ENCODE measurements at places on chromosomes 5 and 9.

GRCh38 chr5:154509784-154510555 lies 31.9 kb upstream of the HAND1 start:
- DNase-seq, result no peak
- no peaks in the 10 kb centered on the region for H3K4me1 ChIP-seq
- no peak overlapping the region for H3K4me3 ChIP-seq
- no peak overlapping the region for H3K27ac ChIP-seq
- H3K36me3 ChIP-seq, result no peaks in the 10 kb centered on the region

DNA sequence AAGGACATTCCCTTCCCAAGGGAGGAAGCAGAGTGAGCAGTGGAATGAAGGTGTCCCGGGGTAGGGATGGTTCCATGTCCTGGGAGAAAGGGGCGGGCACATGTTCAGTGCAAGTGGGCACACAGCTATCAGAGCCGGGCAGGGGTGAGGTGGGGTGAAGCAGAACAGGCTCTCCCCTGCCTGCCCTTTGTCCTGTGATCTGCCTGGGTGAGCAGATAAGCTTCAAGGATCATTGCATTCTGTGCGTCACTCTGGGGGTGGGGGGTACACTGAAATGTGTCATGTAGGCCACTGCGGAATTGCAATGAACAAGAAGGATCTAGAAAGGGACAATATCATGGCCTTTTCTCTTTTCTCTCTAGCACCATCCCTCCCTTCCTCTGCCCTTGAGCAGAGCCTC lies 61.7 kb upstream of the SHB start:
- DNase-seq, result no peak
- no peaks in the 10 kb centered on the region for H3K27me3 ChIP-seq
- no peak overlapping the region for H3K27ac ChIP-seq
- H3K4me3 ChIP-seq, result no peak overlapping the region
- no peaks in the 10 kb centered on the region for H3K36me3 ChIP-seq
- H3K4me1 ChIP-seq, result no peaks in the 10 kb centered on the region

DNA sequence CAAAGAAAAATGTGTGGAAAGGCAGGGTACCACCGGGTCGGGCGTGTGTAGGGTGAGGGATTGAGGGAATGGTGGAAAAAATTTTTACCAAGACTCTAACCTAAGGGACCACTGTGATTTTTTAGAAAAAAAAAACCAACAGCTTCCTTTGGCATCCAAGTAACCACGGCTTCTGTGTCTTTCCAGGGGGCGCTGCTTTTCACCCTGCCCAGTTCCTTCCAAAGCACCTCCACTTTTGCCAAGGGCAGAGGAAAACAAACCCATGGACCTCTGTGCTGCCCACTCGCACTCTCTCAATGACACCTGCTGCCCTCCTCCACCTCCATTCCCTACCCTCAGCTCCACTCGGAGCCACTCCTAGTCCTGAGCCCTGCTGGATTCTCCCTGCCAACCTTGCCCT lies 381.0 kb downstream of the ENC1 start:
- H3K4me1 ChIP-seq, result peaks cover 22% of the 10 kb centered on the region
- no peak overlapping the region for H3K4me3 ChIP-seq
- no peak overlapping the region for H3K27ac ChIP-seq
- no peaks in the 10 kb centered on the region for H3K36me3 ChIP-seq
- no peak for DNase-seq

GRCh38 chr5:89968958-89969381 lies 440.6 kb downstream of the CETN3 start:
- H3K36me3 ChIP-seq, result no peaks in the 10 kb centered on the region
- H3K27ac ChIP-seq, result peak overlapping the region; percentile 27
- no peaks in the 10 kb centered on the region for H3K4me1 ChIP-seq
- no peak overlapping the region for H3K4me3 ChIP-seq
- H3K27me3 ChIP-seq, result no peaks in the 10 kb centered on the region

DNA sequence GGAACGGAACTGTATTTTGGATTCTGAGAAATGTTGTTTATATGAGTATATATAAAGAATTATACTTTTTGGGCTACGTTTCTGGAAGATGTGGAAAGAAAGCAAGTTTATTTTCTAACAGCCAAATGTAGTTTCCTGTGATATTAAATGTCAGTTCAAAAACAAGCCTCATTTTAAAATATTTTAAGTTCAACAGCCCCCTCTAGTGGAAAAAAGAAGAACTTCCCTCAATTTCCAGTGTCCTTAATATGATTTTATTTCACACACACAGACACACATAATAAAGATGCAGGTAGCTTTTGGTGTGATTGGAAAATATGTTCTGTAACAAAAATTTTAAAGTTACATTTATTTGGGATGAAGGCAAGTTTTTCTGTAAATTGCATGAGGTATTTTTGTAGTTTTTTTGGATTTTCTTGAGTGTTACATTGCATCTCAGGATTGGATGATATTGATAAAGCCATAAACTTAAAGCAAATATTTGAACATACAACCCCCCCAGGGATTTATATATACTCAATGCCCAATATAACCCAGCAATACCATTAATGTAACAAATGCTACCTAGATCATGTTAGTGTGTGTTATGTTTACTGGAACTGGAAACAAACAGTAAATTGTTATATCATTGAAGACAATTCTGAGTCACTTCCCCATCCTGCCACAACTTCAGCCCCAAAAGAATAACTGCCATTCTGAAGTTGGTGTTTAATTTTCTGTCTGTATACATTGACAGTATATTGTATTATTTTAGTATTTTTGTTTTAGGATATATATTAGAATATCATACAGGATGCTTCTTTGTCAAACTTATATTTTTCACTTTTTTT lies 54.0 kb downstream of the CCDC171 start:
- no peak overlapping the region for H3K4me3 ChIP-seq
- no peak for DNase-seq
- no peaks in the 10 kb centered on the region for H3K27me3 ChIP-seq
- H3K36me3 ChIP-seq, result no peaks in the 10 kb centered on the region
- no peak overlapping the region for H3K27ac ChIP-seq

DNA sequence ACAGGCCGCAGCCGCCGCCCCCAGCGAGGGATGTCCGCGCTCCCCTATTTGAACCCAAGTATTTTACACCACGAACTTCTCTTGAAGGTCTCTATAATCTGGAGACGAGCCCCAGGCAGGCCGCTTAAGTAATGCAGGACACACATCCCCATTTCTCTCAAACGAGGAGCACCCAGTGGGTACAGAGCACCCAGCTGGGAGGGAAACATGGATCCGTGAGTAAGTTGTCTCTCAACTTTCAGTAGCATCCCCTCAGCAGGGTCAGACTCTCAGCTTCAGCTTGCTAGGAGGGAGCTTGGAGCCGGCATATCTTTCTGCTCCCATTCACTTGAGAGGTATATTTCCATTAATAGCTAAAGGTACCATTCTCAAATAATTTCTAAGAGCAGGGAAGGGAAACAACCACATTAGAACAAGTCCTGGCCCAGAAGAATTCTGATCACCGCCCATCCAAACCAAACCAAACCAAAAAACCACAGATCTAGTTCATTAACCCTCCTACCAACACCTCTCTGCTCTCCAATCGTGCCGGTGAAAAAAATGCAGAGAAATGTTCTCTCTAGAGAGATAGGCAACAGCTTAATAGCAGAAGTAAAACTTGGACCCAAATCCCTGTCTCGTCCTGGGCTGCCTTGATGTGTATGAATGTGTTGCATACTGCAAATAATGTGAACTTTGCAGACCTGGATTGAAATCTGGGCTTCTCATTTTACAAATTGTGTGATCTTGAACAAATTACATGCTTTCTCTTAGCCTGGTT lies 910 bp downstream of the TDRD7 start:
- no peaks in the 10 kb centered on the region for H3K27me3 ChIP-seq
- H3K4me3 ChIP-seq, result peak overlapping the region; percentile 75
- peaks cover 20% of the 10 kb centered on the region for H3K4me1 ChIP-seq
- DNase-seq, result no peak
- peak overlapping the region; percentile 92 for H3K27ac ChIP-seq
- no peaks in the 10 kb centered on the region for H3K36me3 ChIP-seq

DNA sequence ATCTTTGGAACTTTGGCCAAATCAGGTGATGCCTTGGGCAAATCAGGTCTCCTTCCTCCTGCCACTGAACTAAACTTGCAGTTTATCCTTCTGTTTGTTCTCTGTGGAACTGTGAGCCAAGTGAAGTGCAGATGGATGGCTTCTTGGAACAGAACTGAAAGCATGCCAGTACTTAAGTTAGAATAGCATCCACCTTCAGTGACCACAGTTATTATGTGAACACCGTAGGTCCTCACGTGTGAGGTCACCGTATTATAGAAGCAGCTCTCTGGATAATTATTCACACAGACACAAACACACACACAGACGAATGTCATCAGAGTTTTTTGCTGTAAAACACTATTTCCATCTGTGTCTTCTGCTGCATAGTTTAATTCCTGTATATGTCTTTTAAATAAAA lies 162.6 kb downstream of the EFNA5 start:
- no peaks in the 10 kb centered on the region for H3K36me3 ChIP-seq
- H3K27ac ChIP-seq, result no peak overlapping the region
- H3K4me1 ChIP-seq, result no peaks in the 10 kb centered on the region
- H3K27me3 ChIP-seq, result no peaks in the 10 kb centered on the region
- no peak overlapping the region for H3K4me3 ChIP-seq

- peaks cover 10% of the 10 kb centered on the region for H3K4me1 ChIP-seq
- peaks cover 37% of the 10 kb centered on the region for H3K36me3 ChIP-seq
Observed at GRCh38 chr9:126833710-126834345, 26.6 kb upstream of the ZBTB34 start.

DNA sequence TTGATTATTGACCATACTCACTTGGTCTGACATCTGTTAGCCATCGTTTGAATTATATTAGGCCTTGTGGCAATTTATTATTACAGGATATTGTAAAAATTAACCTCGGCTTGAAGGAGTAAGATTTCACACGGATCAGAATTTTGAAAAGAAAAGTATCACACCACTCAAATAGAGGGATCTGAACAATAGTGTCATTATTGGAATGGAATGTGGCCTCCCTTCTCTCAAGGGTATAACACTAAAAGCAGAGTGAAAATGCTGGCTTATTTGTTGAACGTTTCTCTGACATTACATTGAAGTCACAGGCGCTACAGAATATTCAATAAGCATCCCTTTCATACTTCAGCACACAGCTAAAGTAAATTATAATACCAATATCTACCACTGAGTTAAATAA lies 509.3 kb downstream of the CTNND2 start:
- H3K36me3 ChIP-seq, result no peaks in the 10 kb centered on the region
- DNase-seq, result no peak
- H3K4me3 ChIP-seq, result no peak overlapping the region
- H3K4me1 ChIP-seq, result no peaks in the 10 kb centered on the region
- no peak overlapping the region for H3K27ac ChIP-seq
- H3K27me3 ChIP-seq, result no peaks in the 10 kb centered on the region

GRCh38 chr5:13939638-13940037 lies 4.8 kb downstream of the DNAH5 start:
- H3K27ac ChIP-seq, result no peak overlapping the region
- H3K36me3 ChIP-seq, result no peaks in the 10 kb centered on the region
- no peak for DNase-seq
- no peaks in the 10 kb centered on the region for H3K27me3 ChIP-seq
- no peaks in the 10 kb centered on the region for H3K4me1 ChIP-seq

DNA sequence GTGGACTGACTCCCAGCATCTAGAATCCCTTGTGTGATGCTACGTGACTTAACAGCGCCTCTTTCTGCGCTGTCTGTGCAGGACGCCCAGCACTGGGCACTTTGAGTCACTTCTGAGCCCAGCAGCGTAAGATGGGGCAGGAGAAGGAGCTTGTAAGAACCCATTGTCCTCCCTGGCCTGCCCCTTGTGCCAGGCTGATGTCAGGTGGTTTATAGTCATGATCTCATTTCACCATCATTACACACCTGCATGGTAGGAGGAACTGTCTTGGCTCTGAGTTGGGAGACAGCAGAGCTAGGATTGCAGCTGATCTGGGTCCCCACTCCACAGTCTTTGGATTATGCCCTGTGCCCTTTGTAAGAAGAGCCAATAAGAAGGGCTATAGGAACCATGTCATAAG lies 12.2 kb downstream of the ERGIC1 start:
- H3K4me3 ChIP-seq, result no peak overlapping the region
- H3K27ac ChIP-seq, result peak overlapping the region; percentile 16
- H3K4me1 ChIP-seq, result peaks cover 52% of the 10 kb centered on the region
- H3K27me3 ChIP-seq, result no peaks in the 10 kb centered on the region

DNA sequence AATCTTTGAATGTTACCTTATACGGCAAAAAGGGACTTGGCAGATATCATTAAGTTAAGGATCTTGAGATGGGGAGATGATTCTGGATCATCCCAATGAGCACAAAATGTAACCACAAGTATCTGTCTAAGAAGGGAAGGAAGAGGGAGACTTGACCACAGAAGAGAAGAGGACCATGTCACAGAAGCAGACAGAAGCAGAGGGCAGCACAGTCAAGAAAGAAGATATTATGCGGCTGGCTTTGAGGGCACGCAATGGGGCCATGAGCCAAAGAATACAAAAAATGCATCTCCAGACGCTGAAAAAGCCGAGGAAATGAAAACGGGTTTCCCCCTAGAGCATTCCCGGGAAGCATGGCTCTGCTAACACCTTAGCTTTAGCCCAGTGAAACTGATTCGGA lies 225.3 kb downstream of the NR2F1-AS1 start:
- H3K4me1 ChIP-seq, result no peaks in the 10 kb centered on the region
- H3K4me3 ChIP-seq, result no peak overlapping the region
- no peak overlapping the region for H3K27ac ChIP-seq
- H3K27me3 ChIP-seq, result no peaks in the 10 kb centered on the region
- no peak for DNase-seq
- no peaks in the 10 kb centered on the region for H3K36me3 ChIP-seq

DNA sequence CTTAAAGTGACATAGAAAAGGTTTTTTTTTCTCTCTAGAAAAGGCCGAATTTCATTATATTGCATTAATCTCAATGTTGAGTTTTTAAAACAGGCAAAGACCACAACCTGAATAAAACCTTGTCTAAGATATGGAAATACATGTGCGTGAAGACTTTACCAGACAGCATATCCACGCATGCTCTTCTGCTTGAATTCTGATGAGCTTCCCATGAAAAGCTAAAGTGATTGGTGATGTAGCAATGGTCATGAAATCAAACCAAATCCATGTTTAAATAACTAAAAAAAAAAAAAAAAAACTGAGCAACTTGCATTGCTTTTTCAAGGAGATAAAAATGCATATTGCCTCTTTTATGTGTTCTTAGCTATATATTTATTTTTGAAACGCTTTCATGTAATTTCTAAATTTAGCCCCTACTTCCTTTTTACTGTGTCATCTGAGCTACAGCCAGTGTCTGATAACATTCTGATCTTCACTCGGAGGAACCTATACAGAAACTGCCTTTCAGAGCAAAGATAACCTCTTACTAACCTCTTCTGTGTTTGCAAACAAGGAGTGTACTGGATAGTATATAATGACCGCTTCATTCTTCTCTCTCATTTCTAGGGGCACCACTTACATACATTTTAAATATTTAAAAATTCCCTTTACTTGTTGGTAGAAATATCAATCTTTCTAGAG lies 179.1 kb upstream of the GNA14 start:
- no peaks in the 10 kb centered on the region for H3K36me3 ChIP-seq
- H3K4me3 ChIP-seq, result no peak overlapping the region
- DNase-seq, result no peak
- H3K27me3 ChIP-seq, result no peaks in the 10 kb centered on the region

Data from vagina (tissue), 2 donors.